ENCODE measurements at places on chromosomes 13 and 19. TPM values are rescaled to one million over a fixed set of nuclear protein-coding genes. Genes with fewer than 3 reads are reported as not detected.
A peak's percentile ranks its signal among the peaks of the same experiment; 100 is the strongest.

DNA sequence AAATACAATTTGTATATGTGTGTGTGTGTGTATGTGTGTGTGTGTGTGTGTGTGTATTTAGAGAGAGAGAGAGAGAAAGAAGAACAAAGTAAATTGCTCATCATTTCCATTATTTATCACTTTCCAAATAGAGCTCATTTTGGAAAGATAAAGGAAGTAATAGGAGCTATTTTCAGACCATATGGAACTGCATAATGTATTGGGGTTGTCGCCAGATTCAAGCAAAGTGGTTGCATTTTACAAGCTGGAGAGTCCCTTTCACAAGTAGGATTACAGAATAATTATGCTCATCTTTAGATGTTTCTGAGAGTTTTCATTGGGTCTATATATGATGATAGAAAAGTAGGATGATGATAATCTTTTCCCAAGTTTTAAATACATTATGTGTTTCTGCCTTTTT, 842.7 kb upstream of the SLC10A2 start:
- no peak for DNase-seq

DNA sequence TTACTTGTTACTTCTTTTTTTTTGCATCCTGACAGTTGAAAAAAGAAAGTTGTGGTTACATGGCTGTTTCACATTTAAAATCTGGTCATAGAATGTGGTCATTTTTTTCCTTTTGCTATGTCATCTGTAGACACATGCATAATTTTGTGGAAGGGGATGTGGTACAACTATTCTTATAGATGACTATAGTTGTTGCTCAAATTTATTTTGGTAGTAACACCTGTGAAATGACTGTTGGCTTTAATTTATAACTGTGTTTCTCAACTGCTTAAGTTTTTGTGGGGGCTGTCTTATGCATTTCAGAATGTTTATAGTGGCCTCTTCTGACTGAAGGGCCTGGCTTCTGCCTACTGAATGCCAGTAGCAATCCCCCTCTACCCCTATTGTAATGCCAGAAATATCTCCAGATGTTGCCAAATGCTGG, 130.5 kb downstream of the PAN3 start:
- DNase-seq, result no peak

KLK14 gene
- total RNA-seq, result 0.46 TPM

CYP2A7 gene
- not detected for total RNA-seq

ZNF324B gene
- 8.7 TPM for total RNA-seq

GRCh38 chr13:27775943-27776342, 16.3 kb upstream of the GSX1 start:
- peak; percentile 45 for DNase-seq

CACNG6 gene
- total RNA-seq, result 2.0 TPM

GRCh38 chr19:56405062-56405461, 930 bp downstream of the ZNF583 start:
- no peak for DNase-seq

GRCh38 chr19:49421039-49421877, 2.0 kb downstream of the PTH2 start:
- peak; percentile 99 for DNase-seq

DNA sequence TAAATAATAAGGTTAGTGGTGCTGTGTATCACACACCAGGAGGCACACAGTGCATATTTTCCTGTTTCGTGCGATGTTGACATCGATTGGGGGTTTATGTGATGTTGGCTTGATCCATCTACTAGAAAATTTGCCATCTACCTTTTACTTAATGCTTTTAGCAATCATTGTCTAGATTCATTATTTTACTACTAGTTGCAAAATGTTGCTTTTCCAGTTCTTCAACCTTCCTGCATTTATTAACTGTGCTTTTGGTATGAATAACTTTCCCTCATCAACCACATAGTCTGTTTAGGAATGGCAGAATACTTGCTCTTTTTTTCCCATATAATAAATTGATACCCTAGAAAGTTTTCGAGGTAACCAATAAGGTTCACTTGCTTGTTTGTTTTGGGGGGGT, 17.5 kb downstream of the C13orf42 start:
- DNase-seq, result no peak

NCAN gene
- total RNA-seq, result 1.5 TPM

DNA sequence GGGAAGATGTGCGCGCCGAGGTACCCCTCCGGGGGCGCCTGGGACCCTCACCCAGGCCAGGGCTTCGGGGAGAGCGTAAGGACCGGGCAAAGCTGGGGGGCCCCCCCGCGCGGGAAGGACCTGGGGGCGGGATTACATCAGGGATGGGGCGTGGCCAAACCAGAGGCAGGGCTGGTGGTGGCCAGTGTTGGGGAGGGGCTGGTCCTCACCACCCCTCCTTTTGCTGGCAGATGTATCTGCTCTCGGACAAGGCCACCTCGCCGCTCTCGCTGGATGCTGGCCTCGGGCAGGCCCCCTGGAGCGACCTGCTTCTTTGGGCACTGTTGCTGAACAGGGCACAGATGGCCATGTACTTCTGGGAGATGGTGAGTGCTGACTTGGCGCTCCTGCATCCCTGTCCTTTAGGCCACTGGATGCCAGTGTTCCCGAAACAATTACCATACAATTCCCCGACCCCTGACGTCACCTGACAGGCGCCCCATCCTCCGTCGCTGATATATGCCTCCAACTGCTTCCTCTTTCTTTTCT, 25.3 kb downstream of the TRPM4 start:
- DNase-seq, result peak; percentile 38

LRFN3 gene
- 18.4 TPM for total RNA-seq

CEBPA gene
- 3.7 TPM for total RNA-seq

DNA sequence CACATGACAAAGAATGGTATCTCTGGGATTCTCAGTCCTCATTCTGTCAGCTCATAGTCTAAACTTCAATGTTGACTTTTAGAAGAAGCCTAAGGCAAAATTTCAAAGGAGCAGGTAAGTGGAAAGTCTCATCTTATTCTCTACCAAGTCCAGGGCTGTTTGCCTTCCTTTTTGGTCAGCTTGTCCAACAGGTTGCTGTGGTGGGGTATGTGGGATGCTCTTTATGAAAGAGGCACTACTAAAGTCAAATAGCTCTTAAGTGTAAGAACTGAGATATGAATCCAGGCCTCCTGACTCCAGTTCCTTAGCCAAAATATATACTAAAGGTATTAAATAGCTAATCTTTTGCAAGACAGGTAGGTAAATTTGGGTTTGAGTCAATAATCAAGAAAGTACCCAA, 540.6 kb upstream of the SPRY2 start:
- no peak for DNase-seq

GRCh38 chr19:45791744-45792469, 738 bp downstream of the DMWD start:
- DNase-seq, result no peak

- no peak for DNase-seq
Measured at GRCh38 chr13:110377826-110378201, 70.7 kb downstream of the COL4A2 start.

ZNF28 gene
- 23.6 TPM for total RNA-seq

CGB1 gene
- total RNA-seq, result not detected

- DNase-seq, result no peak
Measured at GRCh38 chr13:72728290-72728605, 525 bp downstream of the BORA start.

- no peak for DNase-seq
Measured at GRCh38 chr19:39407410-39407659, 688 bp downstream of the ZFP36 start.

IL17D gene
- total RNA-seq, result 1.6 TPM

All from H9 (cell line).